NCI-H524 treated with DMSO at 0.1 percent for 48 hours (cell line): ENCODE measurements at places on chromosomes 2 and 18.
A peak's percentile ranks its signal among the peaks of the same experiment; 100 is the strongest.

DNA sequence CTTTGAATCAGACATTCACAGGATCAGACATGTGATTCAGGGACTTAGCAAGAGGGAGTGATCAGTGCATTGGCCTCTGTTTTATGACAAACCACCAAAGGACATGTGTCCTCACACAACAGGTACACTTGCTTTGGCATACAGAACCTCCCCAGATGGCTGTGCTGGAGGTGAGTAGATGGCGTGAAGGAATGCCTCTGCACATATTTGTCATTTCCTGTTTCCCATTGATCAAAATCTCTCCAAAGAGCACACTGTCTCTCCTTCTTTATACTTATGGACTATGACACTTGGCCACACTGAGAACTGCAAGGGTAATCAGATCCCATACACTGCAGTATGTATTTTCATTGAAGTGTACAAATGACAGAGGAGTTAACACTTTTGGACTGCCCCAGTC, 927.6 kb downstream of the TSN start:
- no peak for DNase-seq

DNA sequence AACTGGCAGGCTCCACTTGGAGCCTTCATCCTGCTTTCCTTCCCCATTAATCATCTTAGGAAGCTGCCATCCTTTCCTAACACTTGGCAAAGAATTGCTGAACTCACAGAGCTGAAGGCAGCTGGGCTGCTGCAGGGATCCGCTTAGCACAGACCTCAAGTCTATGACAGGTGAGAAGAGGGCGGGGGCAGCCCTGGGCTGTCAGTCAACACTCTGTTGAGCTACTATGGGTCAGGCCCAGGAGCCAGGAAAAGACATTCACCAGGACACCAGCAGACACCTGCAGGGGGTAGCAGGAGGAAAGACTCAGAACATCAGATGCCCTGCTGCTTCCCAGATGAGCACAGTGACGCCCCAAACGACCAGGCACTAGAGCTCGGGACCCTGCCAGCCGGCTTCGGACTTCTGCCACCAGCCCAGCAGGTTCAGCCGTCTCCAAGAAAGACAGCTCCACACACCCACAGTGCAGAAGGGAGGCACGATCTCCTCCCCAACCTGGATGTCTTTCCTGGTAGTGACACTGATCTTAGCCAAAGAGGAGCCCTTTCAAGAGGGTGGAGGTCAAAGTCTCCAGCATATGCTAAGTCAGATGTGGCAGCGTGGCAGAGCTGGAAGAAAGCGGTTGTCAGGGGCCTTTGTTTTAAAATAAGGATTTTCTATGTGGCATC, 55.2 kb downstream of the SNORC start:
- DNase-seq, result no peak

DNA sequence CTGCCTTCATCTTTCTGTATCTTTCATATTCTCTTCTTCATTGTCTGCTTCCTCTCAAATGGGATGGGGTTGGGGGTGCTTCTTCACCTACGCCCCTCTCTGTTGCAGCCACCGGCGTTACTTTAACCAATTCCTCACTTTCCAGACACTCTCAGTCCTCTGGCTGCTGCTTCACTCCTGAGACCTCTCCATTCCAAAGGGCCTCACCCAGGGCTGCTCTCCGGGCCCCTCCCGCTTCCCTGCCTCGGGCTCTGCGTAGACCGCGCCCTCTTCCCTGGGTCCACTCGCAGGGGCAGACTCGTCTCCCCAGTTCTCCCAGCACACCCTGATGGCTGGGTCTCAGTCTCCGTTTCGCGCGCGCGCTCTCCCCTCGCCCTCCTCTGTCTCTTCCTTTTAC, 926 bp downstream of the SERPINB8 start:
- no peak for DNase-seq

- no peak for DNase-seq
Measured at GRCh38 chr2:27773959-27774358, 2.4 kb downstream of the MRPL33 start.

DNA sequence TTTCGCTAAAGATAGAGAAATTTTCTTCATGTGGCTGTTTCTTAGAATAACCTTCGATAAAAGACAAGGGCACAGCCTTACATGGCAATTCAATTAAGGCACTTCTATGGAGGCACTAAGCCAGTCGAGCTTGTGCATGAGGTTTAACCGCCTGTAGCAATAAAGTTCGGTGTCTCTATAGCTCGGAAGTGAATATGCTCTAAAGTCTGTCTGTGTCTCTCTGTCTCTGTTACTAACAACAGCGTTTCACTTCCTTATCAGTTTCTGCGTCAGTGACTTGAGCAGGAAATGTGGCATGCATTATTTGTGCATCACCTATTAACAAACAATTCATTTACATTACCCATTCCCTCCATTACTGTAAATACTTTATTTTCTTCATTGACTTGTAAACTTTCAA, 365.1 kb upstream of the NETO1 start:
- DNase-seq, result no peak

DNA sequence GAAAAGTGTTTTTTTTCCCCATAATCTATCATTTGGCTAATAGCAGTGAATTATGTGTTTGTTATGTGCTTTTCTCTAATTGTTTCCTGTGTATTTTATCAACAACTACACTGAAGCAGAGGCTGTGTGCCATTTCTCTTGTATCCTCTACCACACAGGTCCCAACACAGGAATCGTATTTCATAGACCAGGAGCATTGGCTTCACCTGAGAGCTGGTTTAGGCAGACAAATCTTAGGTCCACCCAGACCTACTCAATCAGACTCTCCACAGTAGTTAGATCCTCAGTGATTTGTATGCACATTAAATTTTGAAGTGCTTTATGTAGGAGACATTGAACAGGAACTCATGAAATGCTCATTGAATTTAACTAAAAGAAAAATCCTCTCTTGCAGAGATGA, 109.2 kb downstream of the FSHR start:
- DNase-seq, result no peak

GRCh38 chr18:8769509-8770095, 64.2 kb downstream of the MTCL1 start:
- no peak for DNase-seq

DNA sequence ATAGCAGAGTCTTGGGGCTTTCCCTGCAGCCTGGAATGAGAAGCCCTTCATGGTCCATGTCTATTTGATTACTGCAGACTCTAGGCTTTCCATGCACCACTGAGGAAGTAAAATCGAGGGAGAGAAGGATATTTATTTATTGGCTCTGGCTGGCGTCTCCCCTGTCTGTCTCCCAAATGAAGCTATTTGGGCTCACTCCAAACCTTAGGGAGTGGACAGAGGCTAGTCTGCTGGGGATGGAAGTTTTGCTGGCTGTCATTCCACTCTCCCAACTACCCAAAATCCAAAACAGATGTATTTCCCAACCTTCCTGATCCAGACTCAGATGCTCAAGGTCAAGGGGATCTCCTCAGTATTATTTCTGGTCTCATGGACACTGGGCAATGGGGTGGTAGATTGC, 33.7 kb downstream of the TMEM17 start:
- no peak for DNase-seq

DNA sequence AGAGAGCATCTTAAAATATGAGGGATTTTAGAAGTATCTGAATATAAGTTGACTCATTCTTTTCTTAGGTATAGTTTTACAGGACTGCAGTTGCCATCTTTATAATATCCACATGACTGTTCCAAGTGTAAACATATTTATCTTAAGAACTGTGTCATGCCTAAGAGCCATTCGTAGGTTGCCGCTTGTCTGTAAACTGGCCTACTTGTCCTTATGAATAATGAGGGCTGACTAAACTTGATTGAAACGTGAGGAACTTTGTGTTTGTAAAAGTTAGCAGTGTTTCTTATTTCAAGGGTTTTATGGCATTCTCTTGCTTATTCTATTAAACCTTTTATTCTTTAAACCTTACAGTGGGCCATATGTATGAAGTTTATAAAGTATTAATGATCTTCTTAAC, 99.6 kb downstream of the MAP3K20 start:
- no peak for DNase-seq

GRCh38 chr2:69950241-69950640, 11.2 kb downstream of the ASPRV1 start:
- DNase-seq, result no peak

GRCh38 chr2:57698935-57699449, 347.6 kb upstream of the VRK2 start:
- DNase-seq, result peak; percentile 25

DNA sequence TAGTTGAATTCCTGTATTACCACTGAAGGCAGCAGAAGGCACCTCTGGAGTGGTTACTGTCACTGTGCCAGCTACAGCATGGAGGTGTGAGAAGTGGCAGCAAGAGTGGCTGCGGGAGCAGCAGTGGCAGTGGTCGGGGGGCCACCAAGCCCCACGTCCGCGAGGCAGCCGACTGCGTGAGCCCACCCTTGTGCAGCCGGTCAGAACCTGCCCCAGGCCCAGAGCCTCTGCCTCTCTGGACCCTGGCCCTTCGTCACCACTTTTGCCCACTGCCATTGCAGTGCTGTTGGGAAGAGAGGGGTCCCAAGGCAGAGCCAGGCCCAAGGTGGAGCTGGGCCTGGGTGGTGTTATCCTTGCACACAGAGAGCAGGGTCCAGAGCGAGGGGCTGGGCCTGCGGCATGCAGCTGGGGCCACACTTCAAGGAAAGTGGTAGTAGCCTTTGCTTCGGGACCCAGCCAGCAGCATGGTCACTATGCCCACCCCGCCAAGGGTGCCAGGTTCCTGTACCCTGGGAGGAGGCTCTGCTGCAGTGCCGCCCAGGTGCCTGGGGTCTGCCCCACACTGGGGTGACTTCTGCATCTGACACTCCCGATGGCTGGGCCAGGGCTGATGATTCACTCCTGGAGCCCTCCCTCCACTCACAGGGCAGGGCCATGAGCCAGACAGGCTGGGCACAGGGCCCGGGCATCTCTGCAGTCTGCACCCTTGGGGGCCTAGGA, 450.1 kb upstream of the LRATD1 start:
- no peak for DNase-seq

- DNase-seq, result no peak
Measured at GRCh38 chr2:231250698-231251097, 52.3 kb downstream of the ARMC9 start.

DNA sequence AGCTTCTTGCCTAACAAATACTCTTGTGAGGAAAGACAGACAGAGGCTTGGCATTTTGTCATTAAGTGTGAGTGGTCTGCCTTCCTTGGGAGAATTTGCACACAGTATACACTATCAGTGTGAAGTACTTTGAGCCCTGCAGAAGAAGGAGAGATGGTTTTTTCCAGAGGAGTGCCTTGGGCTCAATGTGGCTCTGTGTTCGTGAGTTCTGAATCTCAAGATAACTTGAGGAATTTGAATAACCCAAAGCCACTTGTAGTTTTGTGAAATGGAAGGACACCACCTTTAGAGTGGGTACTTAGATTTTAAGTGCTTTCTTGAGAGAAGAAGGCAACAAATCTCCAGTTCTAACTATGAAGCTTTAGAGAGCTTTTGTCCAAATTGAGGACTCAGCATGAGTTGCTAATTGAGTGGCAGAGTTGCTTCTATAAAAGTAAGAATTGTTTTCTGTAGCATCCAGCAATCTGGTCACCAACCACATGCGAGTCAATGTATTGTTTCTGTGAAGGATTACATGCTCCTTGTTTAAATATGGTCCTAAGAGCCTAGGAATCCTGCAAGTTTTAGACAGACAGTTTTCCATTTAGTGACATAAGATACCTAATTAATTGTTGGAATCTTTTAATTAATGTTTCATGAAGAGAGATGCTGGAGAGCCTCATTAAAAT, 68.3 kb downstream of the BABAM2 start:
- DNase-seq, result peak; percentile 23

DNA sequence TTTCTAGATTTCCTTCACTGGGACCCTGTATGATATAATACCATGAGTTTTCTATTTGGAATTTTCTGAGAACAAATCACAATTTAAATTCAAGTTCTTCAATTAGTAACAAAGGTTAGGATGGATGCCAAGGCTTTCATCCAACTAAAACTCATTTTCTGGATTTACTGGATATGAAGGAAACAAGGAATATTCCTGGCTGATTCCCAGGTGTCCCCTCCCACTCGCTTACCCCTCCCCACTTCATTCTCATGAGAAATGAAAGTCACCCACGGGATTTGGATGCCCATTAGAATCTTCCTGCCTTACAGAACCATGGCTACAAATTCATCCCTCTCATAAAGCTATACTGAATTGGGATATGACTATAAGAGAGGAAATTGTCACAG, 40.0 kb downstream of the RNU4ATAC start:
- no peak for DNase-seq

- DNase-seq, result no peak
Measured at GRCh38 chr2:139020287-139020686, 240.1 kb upstream of the NXPH2 start.

- DNase-seq, result no peak
Measured at GRCh38 chr2:65402780-65403528, 29.4 kb downstream of the SPRED2 start.

DNA sequence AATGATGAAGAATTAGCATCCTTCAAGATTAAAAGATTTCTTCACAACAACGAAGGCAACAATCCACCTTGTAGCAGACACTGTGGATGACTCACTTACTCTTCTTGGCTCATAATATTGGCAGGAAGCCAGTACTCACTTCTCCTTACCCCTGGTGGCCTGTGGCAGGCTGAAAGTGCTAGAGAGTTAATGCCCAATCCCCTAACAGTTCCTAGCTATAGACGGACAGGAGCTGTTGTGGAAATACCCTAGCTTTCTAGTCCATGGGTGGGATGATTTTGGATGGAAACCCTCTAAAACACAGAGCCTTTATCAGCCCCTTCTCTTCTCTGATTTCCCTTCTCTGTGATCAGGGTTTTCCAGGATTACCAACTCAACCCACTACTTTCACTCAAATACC, 128.6 kb upstream of the NYAP2 start:
- DNase-seq, result peak; percentile 19

GRCh38 chr2:122028371-122029100, 273.1 kb downstream of the TSN start:
- peak; percentile 27 for DNase-seq

DNA sequence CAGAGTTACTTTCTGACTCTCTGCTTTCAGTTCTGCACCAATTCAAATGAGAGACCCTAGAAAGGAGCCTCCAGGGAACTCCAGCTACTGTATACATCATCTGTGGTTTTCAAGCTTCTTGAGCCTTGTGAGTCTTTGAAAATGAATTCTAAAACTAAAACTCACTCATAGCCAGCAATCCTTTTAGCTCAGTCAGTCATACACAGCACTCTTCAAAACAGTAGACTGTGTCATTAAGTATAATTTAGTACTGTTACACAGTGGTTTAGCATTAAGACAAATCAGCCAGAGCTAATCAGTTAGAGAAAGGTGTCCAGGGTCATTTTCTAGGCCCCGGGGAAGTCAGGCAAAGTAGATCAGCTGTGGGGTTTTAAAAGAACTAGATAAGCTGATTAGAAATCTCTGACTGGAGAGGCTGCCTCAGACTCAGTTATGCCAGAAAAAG, 322.1 kb upstream of the THUMPD2 start:
- DNase-seq, result no peak

GRCh38 chr2:143729296-143729814, 600.1 kb downstream of the ARHGAP15 start:
- no peak for DNase-seq
